ENCODE measurements at places on chromosomes 5 and 9. TPM values are rescaled to one million over a fixed set of nuclear protein-coding genes. Genes with fewer than 3 reads are reported as not detected.

Gene GPR21
- total RNA-seq: 2.2 TPM

Gene GNA14
- total RNA-seq: 15.6 TPM

DNA sequence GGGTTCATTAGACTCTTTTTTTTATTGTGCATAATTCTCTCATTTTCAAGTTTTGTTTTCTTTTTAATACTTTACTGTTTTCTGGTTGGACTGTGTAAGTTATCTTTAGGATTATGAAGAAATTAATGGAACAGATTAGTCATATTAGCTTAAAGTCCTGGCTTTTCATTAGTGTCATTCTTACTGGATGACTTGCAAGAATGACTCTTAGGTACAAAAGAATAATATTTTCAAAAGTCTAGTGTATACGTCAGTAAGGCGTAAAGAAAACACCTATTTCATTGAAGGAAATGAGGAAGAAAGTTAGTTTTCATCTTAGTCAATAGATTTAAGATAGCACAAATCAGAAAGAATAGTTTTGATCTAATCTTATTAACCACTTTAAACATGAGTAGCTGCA is 20.4 kb downstream of the UHRF2 start:
- DNase-seq: no peak

- DNase-seq: no peak
Observed at GRCh38 chr5:119795768-119796167, 166.4 kb downstream of the FAM170A start.

- no peak for DNase-seq
Observed at GRCh38 chr5:91382530-91383026, 539 bp downstream of the ARRDC3 start.

GRCh38 chr9:99071313-99072039 is 33.4 kb upstream of the TGFBR1 start:
- no peak for DNase-seq

Data from lower lobe of right lung (tissue), 2 donors.